Endothelial cell (in vitro differentiated cells): ENCODE measurements at places on chromosomes 1 and 21.

DNA sequence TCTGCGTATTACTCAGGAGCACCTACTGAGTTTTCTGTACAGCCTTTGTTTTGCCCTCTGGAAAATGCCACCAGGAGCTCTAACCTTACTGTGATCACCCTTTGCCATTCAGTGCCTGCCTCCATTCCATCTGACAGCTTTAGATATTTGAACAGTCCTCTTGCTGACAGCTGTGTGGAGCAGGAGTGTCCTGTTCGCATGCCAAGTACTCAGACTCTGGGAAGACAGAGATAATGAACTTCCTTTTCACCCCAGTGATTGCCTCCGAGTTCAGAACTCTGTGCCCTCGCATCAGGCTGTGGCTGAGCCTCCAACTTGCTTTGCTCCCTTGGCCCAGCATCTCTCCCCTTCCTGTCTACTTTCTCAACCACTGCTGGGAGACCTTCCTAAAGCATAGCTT, 74.0 kb downstream of the CACNA1E start:
- no peak for DNase-seq

GRCh38 chr1:106439475-106439874, 617.0 kb upstream of the PRMT6 start:
- DNase-seq: no peak

DNA sequence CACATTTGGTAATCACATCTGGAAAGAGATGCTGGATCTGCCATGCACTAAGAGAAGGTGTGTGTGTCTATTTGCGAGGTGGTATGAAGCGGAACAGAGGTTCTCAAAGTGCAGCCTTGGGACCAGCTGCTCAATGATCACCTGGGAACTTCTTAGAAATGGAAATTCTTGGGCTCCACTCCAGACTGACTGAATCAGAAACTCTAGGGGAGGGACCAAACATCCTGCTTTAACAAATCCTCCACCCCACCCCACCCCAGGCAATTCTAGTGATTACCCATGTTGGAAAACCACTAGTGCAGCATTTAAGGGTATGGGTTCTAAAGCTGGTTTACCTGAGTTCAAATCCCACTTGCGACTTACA, 143.9 kb upstream of the JUN start:
- DNase-seq: no peak

- DNase-seq: peak; percentile 57
Measured at GRCh38 chr1:207890136-207890738, 20.7 kb downstream of the CD34 start.

DNA sequence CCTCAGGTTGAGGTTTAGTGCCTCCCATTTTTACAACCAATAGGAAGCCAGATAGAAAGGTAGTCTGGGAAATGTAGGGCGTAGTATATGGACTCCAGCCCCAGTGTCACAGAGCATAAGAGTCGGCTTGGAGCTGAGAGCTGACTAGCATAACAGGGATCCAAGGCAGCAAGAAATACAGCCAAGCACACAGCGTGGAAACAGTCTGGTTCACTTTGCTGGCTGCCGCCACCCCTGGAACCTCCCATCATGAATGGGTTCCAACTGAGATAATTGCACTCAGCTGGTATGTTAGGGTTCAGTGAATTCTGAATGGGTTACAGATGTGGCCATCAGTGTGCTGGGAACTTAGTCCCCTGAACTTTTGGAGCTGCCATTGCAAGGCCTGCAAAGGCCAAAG, 76.7 kb upstream of the GPR88 start:
- DNase-seq: no peak

DNA sequence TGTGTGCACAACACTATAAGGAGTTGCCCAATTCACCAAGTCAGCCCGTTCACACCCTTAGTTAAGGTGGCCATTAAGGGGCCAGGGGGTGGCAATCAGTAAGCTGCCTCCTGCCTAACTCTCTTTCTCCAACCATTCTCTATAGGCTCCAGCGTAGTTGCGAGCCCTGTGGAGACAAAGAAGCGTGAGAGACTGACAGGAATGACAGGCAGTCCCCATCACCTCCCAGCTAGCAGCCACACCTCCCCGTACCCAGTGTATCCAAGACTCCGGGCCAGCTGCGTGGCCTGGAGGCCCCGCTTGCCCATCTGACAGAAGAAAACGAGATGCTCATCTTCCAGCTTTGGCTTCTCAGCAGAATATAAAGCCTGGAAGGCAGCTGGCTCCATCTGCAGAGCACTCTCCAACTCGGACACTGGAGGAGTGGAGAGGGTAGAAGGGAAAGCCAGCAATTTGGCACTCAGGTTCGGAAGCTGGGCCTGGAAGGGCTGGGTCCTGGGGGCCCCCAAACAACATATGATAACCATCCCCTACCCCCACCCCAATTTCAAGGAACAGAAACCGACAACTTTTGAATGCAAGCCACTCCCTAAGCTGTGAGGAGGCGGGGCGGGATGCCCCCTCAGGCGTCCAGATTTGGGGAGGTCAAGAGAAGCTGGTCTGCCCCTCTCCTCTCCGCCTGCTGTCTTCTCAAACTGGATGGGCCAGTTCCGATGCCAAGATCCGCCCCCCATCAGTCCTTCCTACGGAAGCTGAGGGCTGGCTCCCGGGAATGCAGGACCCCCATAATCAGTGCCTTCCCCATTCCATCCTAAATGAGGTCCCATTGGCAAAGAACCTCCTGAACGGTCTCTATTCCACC, 872 bp downstream of the TSTD1 start:
- DNase-seq: no peak

- no peak for DNase-seq
Measured at GRCh38 chr1:220038640-220039039, 7.7 kb downstream of the EPRS1 start.

- no peak for DNase-seq
Measured at GRCh38 chr1:156740237-156740740, 599 bp downstream of the MRPL24 start.

GRCh38 chr1:59903141-59903754, 23.3 kb downstream of the CYP2J2 start:
- DNase-seq: peak; percentile 47
